A549 treated with DMSO at 1 μM for 4 hours (cell line): ENCODE measurements at places on chromosomes 2 and 18. TPM values are rescaled to one million over a fixed set of nuclear protein-coding genes. Genes with fewer than 3 reads are reported as not detected.

The METAP1D gene
- total RNA-seq: 2.7 to 3.2 TPM (median 3.0 TPM) in 5 replicates

The LTBP1 gene
- 19.0 to 29.1 TPM (median 25.6 TPM) in 5 replicates for total RNA-seq

The KLHL41 gene
- 0.14 to 0.20 TPM (median 0.17 TPM) in 5 replicates for total RNA-seq

The LIPG gene
- 0.10 to 0.44 TPM (median 0.23 TPM) in 5 replicates for total RNA-seq

The REG1B gene
- total RNA-seq: not detected in 5 replicates

The PDCD1 gene
- not detected in 5 replicates for total RNA-seq

The SEC11C gene
- 53.1 to 67.2 TPM (median 59.3 TPM) in 5 replicates for total RNA-seq

The CPLX4 gene
- not detected in 5 replicates for total RNA-seq

The EMILIN2 gene
- total RNA-seq: 8.7 to 13.8 TPM (median 12.0 TPM) in 5 replicates
